ENCODE measurements at places on chromosomes 12 and 14.

DNA sequence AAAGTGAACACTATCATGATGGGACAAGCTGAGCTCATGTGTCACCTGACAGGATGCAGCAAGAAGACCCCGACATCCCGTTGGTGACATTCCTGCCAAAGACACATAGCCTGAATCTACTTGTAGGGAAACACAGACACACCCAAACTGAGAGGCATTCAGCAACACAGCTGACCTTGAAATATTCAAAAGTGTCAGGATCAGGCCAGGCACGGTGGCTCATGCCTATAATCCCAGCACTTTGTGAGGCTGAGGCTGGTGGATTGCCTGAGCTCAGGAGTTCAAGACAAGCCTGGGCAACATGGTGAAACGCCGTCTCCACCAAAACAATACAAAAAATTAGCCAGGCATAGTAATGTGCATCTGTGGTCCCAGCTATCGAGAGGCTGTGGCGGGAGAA lies 232.0 kb upstream of the PLXNC1 start:
- no peak for DNase-seq

GRCh38 chr14:49768301-49769121 lies 558 bp downstream of the KLHDC2 start:
- peak; percentile 75 for DNase-seq

GRCh38 chr14:72916174-72916573 lies 10.1 kb upstream of the DCAF4 start:
- DNase-seq, result no peak

GRCh38 chr12:131313635-131314034 lies 359.9 kb downstream of the ADGRD1 start:
- no peak for DNase-seq

- no peak for DNase-seq
These were observed 1524.7 kb upstream of the TMEM132C start for GRCh38 chr12:126742241-126742641.

GRCh38 chr12:111462210-111462769 lies 56.6 kb downstream of the SH2B3 start:
- no peak for DNase-seq
